NCI-H1930 (cell line): ENCODE measurements at places on chromosomes 5 and 9.

- DNase-seq: no peak
Measured at GRCh38 chr9:86830356-86830755, 117.0 kb downstream of the GAS1 start.

DNA sequence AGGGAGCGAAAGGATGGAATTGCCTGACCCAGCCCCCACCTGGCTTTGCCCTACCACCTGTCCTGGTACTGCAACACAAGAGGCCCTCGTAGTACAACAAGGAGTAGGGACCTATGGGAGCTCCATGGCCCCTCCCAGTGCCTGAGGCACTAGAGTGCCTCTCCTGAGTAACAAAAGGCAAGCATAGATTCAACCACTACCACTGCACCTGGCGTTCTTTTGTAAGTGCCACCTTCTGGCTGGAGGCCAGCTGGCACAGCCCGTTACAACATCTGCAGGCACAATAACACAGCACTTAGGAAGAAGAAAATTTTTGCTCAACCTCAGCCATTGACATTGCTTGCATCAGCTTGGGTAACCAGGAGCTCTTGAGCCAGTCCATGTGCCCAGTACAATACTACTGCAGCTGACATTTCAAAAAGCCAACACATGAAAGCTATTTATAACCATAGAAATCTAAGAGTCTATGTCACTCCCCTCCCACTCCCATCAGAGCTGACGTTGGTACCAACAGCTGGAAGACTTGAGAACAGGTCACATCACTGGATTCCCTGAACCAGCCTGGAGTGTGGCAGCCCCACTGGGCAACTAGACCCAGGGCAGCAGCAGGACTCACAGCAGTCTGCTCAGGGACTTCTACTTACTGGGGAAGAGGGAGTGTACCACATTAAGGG lies 17.7 kb upstream of the FAM174A start:
- no peak for DNase-seq

- DNase-seq: no peak
Measured at GRCh38 chr9:124040935-124041816, 29.6 kb downstream of the LHX2 start.

DNA sequence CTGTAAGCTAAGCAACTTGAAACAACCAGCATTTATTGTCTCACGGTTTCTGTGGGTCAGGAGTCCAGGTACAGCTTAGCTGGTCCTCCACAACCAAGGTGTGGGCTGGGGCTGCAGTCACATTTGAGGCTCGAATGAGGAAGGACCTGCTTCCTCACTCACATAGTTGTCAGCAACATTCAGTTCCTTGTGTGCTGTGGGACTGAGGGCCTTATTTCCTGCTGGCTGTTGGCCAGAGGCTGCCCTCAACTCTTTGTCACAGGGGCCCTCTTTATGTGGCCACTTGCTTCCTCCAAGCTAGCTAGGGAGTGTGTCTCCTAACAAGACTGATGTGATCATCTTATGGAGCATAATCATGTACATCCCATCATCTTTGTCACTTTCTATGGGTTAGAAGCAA lies 29.2 kb upstream of the SEMA4D start:
- no peak for DNase-seq

DNA sequence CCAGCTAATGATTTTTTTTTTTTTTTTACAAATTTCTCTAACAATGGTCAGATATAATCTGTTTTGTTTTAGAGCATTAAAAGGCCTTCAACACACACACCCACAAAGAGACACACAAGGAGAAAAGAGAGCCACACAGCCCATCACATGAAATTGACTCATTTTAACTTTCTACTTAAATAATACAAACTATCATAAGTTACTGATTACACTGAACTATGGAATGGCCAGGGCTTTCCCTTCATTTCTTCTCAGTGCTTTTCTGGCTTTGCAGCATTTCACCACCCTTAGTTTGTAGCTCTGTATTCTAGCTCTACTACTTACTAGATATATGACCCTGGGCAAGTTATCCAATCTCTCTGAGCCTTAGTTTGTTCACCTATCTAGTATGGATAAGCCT lies 13.2 kb downstream of the REEP5 start:
- no peak for DNase-seq

DNA sequence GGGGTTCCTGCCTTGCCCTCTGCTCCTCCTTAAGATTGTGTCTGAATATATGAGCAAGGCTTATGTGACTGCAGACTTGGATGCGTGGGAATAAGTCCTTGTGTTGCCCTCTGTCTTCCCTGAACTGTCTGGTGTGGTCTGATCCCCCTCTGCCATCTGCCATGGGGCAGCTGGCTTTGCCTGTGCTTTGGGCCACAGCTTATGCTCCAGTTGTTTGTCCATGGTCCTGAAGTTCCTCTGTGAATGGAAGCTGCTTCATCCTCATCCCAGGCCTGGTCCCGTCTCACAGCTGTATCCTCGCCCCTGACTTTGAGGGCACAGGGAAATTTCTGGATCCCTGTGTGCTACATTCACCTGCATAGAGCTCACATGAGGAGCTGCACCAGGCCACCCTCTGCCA lies 14.7 kb downstream of the IL31RA start:
- DNase-seq: no peak

GRCh38 chr9:107685901-107686300 lies 196.3 kb upstream of the KLF4 start:
- no peak for DNase-seq

GRCh38 chr5:175275097-175275496 lies 168.9 kb downstream of the DRD1 start:
- DNase-seq: no peak

DNA sequence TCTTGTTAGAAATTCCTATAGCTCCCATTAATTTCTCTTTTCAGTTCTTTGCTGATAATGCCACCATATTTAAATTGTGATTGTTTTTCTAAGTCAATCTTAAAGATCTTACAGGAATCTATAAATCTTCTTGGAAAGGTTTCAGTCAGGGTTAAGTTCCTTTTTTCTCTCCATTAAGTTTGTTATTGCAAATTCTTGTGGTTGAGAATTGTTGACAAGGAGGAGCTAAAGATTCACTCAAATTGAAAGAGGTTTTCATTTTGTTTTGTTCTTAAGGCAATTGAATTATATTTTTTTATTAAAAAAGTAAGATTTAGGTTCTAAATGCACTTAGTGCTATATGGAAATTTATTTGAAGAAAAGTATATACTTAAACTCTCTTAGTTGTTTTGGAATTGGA lies 213.4 kb downstream of the PRR16 start:
- no peak for DNase-seq

GRCh38 chr5:122152266-122152900 lies 23.0 kb downstream of the ZNF474 start:
- DNase-seq: no peak

- peak; percentile 43 for DNase-seq
Measured at GRCh38 chr9:86486891-86487837, 133.0 kb upstream of the TUT7 start.

GRCh38 chr5:180703912-180704311 lies 35.9 kb downstream of the OR2Y1 start:
- no peak for DNase-seq

- peak; percentile 88 for DNase-seq
Measured at GRCh38 chr9:115262477-115262876, 144.5 kb upstream of the TNC start.

- DNase-seq: no peak
Measured at GRCh38 chr5:52786949-52787599, 642 bp upstream of the ITGA1 start.

DNA sequence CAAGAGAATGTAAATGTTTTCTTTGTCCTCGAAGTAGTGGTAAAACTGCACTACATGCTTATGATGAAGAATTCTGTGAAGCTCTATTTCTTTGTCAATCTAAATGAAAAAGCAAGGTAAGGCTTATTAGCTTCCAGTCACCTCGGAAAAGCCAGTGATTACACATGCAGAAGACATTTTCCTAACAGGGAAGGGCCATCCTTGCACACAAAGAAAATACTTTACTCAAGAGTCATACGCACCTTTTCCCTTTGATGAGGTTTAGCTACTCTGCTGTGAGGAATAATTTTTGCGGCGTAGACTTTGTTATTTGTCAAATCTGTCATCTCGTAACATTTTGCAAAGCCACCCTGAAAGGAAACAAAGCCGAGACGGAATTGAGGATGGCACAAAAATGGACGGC lies 1.1 kb downstream of the PLK2 start:
- DNase-seq: no peak

- no peak for DNase-seq
Measured at GRCh38 chr9:123373946-123374345, 17.9 kb downstream of the CRB2 start.

DNA sequence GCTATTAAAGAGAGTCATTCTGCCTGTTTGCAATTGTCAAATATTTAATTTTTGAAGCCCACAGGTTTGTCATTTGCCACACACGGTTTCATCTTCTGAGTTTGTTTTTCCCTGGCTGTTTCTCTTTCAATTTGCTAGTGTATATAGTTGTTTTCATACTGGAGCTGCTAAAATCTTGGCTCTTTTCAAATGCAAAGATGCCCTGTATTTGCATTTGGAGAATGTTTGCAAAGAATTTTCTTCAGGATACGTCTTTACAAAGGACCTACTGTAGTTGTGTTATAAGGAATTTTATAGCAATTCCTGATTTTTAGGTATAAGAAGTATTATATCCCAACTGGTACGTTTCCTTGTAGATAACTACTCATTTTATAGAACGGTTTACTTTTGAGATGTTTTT lies 48.0 kb downstream of the IZUMO3 start:
- DNase-seq: no peak

- peak; percentile 91 for DNase-seq
Measured at GRCh38 chr9:32384364-32385151, at the start of gene ACO1. ACO1 (plus strand) TSS chr9:32384643; CDS start chr9:32405507, 20,864 bp downstream.

- DNase-seq: no peak
Measured at GRCh38 chr5:40738502-40738901, 17.3 kb downstream of the TTC33 start.

DNA sequence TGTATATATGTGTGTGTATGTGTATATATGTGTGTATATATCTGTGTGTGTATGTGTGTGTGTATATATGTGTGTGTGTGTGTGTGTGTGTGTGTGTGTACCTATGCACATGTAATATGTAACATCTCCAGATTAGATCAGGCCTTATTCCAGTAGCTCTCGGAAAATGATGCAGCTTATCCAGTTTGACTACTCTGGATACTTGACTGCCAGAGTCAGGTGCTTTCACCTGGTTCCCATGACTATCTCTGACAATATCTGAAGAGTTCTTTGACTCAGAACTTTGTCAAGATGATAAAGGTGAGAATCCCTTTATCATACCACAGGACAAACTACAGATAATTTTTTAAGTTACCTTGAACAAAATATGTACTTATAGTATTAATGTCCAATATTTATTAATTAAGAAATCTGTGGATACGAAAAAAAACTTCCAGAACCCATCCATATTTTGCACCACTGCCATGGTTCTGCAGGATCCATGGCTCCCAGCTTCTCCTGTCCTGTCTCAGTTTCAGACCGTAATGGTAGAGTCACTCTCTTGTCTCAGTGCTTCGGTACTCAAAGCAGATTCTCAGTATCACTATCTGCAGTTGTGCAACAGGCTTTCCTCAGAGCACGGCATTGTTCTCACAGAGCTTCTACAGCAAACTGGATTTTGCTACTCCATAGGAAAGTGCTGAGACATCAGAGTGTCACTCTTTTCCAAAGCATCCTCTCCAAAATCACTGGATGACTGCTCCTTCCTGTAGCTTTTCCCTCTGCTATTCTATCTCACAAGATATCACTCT lies 164.4 kb upstream of the SLC12A2 start:
- DNase-seq: no peak

DNA sequence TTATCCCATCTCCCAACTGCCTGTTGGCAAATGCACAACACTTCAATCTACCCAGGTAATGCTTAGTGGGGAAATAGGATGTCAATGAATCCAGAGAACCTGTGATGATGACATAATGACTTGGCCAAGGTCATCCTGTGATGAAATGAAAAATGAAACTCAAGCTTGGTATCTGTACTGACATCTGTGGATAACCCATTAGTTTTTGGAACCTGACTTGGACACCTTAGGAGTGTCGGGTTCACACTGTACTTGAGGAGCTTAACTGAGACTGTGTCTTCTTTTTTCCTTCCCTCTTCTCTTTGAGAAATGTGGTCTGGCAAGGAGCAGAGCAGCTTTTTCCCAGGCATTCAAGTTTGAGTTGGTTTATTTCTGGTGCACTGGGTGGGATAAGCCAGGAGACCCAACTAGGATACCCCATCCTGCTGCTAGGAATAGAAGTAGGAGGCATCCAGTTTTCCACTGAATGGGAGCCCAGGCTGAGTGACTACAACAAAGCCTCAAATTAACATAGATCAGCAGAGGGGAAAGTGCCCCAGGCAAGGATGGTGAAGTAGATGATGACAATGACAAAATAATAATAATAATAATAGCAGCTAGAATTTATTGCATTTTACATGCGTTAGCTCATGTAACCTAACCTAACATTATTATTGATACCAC lies 72.1 kb downstream of the ADRB2 start:
- DNase-seq: no peak

GRCh38 chr9:71690689-71691435 lies 77.5 kb downstream of the CEMIP2 start:
- no peak for DNase-seq

- no peak for DNase-seq
Measured at GRCh38 chr5:133327946-133328401, 276.2 kb downstream of the HSPA4 start.

GRCh38 chr5:1564182-1564748 lies 40.5 kb upstream of the LPCAT1 start:
- DNase-seq: no peak

GRCh38 chr9:7118633-7119032 lies 360.9 kb downstream of the KDM4C start:
- DNase-seq: no peak

GRCh38 chr9:120583958-120584369 lies 4.0 kb upstream of the CDK5RAP2 start:
- DNase-seq: no peak

DNA sequence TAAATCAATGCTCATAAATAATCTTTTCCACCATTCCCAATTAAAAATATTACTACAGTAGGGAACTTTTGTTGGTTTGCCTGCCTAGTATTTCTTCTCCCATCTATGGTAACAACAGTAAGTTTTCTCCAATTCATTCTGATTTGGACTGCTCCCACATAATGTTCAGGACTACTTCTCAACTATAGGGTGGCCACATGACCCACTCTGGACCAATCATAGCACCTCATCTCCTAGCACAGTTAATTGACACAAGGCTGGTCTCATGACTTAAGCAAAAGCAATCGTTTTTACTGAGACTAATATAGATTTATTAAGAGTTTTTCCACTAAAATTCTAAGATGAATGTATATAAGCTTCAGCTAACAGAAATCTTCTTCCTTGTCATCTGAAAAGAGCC lies 28.7 kb upstream of the SLCO6A1 start:
- no peak for DNase-seq

DNA sequence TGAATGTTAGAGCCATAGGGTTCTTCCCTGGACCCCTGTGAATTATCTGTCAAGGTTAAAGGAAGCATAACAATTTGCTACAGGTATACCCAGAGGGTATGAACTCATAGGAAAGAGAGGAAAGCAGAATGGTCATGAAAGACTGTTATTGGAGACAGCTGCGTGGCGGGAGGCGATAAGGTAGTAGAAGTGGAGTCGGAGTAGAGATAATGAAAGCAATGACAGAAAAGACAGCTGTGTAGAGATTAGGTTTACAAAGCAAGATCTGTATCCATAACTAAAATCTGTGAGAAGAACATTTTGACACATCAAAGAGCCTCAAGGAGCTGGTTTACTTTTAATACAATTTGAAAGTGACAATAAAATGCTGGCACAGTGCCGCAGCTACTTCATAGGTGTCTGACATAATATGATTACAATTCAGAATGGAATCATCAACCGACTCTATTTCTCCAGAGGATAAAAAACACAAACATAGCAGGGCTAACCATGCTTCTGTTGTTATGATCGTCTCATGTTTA lies 603.9 kb downstream of the CDH12 start:
- DNase-seq: no peak
